ENCODE measurements at places on chromosomes 7 and 10.

DNA sequence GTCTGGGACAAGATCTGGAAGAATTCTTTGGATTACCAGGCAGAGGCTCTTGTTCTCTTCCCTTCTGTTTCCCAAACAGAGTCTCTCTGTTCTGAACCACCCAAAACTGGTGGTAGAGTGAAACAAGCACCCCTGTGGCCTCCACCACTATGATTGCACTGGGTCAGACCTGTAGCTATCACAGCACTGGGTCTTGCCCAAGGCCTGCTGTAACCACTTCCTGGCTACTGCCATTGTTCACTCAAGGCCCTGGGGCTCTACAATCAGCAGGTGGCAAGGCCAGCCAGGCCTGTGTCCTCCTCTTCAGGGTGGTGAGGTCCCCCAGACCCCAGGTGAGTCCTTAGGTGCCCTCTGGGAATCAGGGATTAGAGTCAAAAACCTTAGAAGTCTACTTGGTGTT, 4.1 kb upstream of the LRRC17 start:
- no peak for DNase-seq

DNA sequence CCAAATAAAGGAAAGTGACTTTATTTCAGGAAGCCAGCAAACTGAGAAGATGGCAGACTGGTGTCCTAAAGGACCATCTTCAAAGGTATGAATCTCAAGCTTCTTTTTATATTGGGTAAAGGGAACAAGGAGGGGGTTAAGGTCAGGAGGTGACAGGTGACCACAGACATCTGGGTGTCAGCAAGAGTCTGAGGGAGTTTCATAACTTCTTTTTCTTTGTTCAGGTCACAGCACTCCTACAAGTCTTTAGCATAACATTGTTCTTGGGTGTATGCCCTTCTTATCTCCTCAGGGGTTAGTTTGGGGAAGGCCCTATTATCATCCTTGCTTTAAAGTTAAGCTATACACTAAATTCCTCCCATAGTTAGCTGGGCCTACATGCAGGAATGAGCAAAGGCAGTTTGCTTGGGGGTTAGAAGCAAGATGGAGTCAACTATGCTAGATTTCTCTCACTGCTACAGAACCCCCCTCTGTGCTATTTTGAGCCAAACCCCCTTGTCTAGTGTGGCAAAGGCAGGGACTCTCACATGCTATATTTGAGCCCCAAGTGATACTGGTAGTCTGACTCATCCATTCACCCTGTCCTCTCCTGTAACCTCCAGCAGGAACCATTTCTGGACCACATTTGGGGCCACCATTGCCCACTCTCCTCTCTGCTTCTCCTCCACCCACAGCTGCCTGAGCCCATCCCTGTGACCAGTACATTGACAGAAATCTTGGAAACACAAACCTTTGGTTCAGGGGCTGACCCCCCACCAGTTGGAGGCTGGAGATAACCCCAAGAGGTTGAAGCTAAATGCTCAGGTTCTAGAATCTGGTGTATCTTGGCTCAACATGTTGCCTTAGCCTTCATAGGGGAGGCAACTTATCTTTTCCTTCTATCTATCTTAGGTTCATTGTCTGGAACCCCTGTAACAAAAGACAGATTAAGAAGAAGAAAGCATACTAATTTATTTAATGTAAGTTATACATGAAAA, 55.5 kb upstream of the LRGUK start:
- no peak for DNase-seq

- DNase-seq = peak; percentile 44
Observed at GRCh38 chr10:51063659-51064535, 10.4 kb upstream of the PRKG1 start.

DNA sequence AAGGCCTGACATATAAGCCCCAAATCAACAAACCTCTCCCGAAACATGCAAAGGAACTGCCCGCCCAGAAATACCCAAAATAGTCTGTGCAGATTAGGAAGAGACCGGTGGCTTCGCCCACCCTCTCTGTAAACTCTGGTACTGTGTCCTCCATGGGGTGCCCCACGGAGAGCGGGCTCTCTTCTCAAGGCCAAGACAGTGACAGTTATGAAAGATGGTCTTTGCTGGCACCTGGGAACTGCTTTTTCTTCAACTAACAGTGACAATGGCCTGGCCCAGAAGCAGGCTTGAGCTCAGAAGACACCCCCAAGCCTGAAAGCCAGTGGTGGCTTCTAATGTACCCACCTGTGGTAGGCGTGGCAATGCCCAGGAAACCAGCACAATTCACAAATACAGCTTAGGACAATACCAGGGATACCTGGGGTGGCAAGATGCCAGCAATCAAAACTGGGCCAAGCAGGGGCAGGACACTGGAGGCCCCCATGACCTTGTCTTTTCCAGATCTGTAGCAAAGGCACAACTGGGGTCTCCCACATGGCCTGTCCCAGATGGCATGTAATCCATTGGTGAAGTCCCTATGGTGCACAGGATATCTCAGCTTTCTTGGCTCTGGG, 107.6 kb downstream of the NEURL1 start:
- no peak for DNase-seq

DNA sequence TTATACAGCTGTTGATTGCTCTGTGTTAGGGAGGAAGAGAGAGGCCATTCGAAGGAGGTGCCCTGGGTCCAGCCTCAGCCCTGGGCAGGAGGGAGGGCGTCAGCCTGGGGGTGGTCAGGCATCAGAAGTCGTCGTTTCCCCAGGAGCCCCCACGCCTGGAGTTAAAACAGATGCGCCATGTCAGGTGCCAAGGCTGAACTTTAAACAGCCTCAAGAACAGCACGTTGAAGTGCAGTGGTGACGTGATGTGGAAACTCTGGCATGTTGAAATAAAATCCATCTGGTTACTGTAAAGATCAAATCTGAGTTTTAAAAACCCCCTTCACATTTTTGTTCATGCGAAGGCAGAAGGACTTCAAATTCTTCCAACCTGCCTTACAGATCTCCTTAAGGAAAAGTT, 128.4 kb upstream of the PPP2R2D start:
- DNase-seq = no peak

- no peak for DNase-seq
Observed at GRCh38 chr7:129723679-129724078, 112.2 kb downstream of the NRF1 start.

- no peak for DNase-seq
Observed at GRCh38 chr7:18948521-18948920, 168.9 kb downstream of the TWIST1 start.

DNA sequence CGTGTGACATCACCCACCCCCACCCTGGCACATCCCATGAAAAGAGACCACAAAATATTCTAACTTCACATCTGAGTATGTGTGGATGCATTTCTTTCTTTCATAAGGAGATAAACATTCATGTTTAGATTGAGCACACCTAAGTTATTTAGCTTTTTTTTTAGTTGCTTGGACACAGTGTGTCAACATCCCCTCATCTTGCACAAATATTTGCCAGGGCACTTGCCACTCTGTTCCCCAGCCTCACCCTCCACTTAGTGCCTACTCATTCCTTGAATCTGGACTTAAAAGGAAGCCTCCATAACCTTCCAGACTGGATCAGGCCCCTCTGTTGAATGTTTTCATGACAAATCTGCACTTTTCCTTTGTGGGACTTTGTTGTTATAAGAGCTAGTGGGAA, 338.9 kb upstream of the IGFBP3 start:
- DNase-seq = no peak

All from A673 (cell line).